ENCODE measurements at places on chromosomes 5 and 9. TPM values are rescaled to one million over a fixed set of nuclear protein-coding genes. Genes with fewer than 3 reads are reported as not detected.

ZFP2 gene
- 0.60 TPM for total RNA-seq

CCDC180 gene
- total RNA-seq = 0.45 TPM

ARHGEF28 gene
- total RNA-seq = 26.2 TPM

PRRC2B gene
- 22.6 TPM for total RNA-seq

PARP8 gene
- 13.1 TPM for total RNA-seq

FBP1 gene
- total RNA-seq = 0.08 TPM

WNK2 gene
- total RNA-seq = under 0.01 TPM

ACOT12 gene
- total RNA-seq = not detected

SHISAL2B gene
- not detected for total RNA-seq

SLC6A18 gene
- total RNA-seq = not detected

NPR2 gene
- total RNA-seq = 18.7 TPM

NDOR1 gene
- 1.6 TPM for total RNA-seq

BHMT gene
- not detected for total RNA-seq

GARIN3 gene
- total RNA-seq = not detected

ANKRD31 gene
- 0.08 TPM for total RNA-seq

ARAP3 gene
- 14.1 TPM for total RNA-seq

NR5A1 gene
- total RNA-seq = not detected

PCDHA2 gene
- total RNA-seq = 0.08 TPM

TXNDC8 gene
- total RNA-seq = not detected

SRP19 gene
- total RNA-seq = 58.0 TPM

TAF9 gene
- 83.4 TPM for total RNA-seq

CDO1 gene
- 0.30 TPM for total RNA-seq

ANXA2R gene
- 1.4 TPM for total RNA-seq

PCDHB9 gene
- total RNA-seq = 0.30 TPM

RMI1 gene
- total RNA-seq = 3.0 TPM

IFNA21 gene
- total RNA-seq = not detected

CNTNAP3 gene
- 5.6 TPM for total RNA-seq

SELENOP gene
- total RNA-seq = 2.6 TPM

CCDC112 gene
- 1.6 TPM for total RNA-seq

FIBCD1 gene
- total RNA-seq = 2.4 TPM

PCDHAC2 gene
- total RNA-seq = 0.15 TPM

FSTL4 gene
- not detected for total RNA-seq

ABO gene
- total RNA-seq = not detected

ARHGEF37 gene
- 1.4 TPM for total RNA-seq

OBP2B gene
- not detected for total RNA-seq

RLN1 gene
- not detected for total RNA-seq

CSF2 gene
- total RNA-seq = not detected

AMBP gene
- 0.08 TPM for total RNA-seq

ALDH1B1 gene
- 21.1 TPM for total RNA-seq

SLC36A3 gene
- not detected for total RNA-seq

CRHBP gene
- 0.82 TPM for total RNA-seq

TRMT10B gene
- total RNA-seq = 1.9 TPM

COL5A1 gene
- total RNA-seq = 82.4 TPM

HMMR gene
- total RNA-seq = 0.23 TPM

OLFM1 gene
- 0.15 TPM for total RNA-seq

IGIP gene
- total RNA-seq = 9.3 TPM

PCDHGB6 gene
- total RNA-seq = 3.5 TPM

ENC1 gene
- 186 TPM for total RNA-seq

C9orf50 gene
- total RNA-seq = not detected

IL17B gene
- not detected for total RNA-seq

GABRP gene
- total RNA-seq = not detected

MTAP gene
- total RNA-seq = 20.6 TPM

KIF4B gene
- not detected for total RNA-seq

NSD1 gene
- total RNA-seq = 25.9 TPM

HTR1A gene
- total RNA-seq = not detected

CYLC2 gene
- total RNA-seq = not detected

SV2C gene
- not detected for total RNA-seq

All from smooth muscle cell of the coronary artery (primary cell).